HuH-7 (cell line): ENCODE measurements at places on chromosomes 4 and X.
A peak's percentile ranks its signal among the peaks of the same experiment; 100 is the strongest.

GRCh38 chrX:9578083-9578779 is 113.4 kb downstream of the TBL1X start:
- DNase-seq = no peak

GRCh38 chr4:41204400-41204978 is 9.9 kb downstream of the APBB2 start:
- DNase-seq = no peak

- DNase-seq = no peak
Observed at GRCh38 chr4:141132072-141132708, 1.1 kb downstream of the RNF150 start.

DNA sequence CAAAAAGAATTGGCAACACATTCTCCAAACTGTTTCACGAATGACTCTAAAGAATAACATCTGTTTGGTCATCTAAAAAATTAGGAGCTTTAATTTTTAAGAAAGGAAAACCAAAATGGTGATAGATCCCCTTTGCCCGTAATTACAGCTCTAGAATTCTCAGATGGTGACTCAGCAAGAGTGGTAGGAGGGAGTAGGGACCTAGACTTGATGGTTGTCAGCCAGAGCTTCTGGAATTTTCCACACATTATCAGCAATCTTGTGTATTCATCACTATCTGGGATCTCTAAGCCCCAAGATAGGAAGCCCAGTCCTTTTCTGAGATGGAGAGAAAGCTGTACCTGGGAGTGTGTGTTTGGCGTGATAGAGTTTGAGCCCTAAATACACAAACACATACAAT is 103.9 kb upstream of the RAB40AL start:
- DNase-seq = no peak

DNA sequence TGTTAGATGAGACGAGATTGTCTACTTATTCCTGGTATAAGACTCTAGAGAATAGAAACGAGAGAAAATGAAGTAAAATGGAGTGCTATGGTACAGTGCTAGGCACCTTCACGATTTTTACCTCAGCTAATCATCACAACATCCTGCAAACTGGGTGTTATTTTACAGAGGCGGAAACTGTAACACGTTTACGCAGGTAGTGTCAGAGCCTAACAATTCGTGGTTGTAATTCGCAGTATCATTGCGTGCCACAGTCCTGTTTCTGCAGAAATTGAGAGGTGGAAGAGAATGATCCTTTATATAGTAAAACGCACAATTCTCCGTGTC is 383 bp upstream of the TBC1D19 start:
- peak; percentile 58 for DNase-seq

DNA sequence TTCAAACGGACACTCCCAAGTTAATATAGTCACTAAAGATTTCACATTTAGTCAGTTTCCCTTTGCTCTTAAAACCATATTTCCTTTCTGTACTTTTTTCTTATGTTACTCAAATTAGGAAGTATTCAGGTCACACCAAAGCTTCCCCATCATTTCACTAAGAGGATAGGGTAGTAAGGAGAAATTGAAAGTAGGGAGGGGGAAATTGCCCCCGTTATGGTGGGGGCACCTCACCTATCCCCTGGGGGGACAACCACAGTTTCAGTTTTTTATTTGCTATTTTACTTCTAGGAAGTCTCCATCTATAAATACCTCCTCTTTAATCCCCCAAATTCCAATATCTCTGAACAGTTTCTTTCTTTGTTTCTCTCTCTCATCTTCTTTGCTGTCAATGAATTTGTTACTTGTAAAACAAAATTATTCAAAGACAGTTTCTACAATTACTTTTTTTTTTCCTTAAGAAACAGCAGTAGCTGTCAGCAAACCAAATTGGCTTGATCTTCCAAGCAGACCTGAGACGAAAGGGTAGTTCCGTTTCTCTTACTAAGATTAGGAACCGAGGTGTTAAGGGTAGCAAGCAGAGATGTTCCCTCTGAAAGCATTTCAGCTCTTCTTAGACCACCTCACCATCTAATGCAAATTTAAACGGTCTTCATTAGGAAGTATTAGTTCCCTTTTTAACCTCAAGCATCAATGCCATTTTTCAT is 160.2 kb upstream of the KLF3 start:
- DNase-seq = no peak

DNA sequence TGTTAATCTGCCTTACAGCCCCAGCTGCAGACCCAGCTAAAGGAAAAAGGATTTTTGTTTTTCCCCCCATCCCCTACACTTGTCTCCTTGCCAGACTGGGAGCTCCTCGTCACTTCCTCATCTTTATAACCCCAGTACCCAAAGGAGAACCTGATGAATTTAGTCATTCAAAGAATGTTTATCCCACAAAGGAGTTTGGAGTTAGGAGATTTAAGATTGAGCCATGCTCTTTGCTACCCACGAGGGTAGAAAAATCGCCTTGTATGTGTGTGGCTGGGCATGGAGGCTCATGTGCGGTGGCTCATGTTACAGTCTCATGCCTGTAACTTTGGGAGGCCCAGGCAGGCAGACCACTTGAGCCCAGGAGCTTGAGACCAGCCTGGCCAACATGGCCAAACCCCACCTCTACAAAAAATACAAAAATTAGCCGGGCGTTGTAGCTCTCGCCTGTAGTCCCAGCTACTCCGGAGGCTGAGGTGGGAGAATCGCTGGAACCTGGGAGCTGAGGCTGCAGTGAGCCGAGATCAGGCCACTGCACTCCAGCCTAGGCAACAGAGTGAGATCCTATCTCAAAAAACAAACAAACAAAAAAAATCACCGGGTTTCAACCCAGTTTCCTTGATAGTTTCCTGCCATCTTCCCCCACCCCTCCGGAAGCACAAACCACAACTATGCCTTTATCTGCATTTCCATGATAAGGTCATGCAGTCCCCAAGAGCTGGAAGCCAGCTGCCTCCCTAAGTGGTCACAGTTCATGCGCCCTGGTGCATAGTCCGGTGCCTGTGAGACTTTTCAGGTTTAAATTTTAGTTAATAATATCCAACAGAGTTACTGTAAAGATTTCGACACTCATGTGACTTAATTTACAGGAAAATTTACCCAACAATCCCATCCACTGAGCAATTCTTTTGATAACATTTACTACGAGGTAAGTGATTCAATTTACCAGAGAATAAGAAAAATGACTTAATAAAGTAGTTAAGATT is 1.5 kb downstream of the CFAP97 start:
- DNase-seq = peak; percentile 21

DNA sequence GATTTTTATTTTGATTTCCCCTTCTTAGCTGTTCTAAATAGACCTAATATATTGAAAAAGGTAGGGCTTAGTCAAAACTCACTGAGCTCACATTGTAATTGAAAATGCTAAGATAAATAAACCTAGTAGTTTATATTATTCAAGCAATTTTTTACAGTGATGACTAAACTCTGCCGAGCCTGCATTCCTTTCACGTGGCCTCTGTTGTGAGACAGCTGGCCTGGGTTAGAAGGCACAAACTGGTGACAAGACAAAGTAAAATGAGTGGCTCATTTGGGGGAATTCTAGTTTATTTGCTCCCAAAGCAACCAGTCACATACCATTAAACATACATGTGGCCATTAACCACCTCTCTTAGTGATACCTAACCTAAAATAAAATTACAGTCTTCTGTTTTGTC is 169.4 kb upstream of the TEX13C start:
- DNase-seq = no peak

- no peak for DNase-seq
Observed at GRCh38 chr4:38855466-38855865, 1.2 kb downstream of the TLR6 start.

- DNase-seq = no peak
Observed at GRCh38 chr4:113537628-113538027, 223.9 kb downstream of the CAMK2D start.

DNA sequence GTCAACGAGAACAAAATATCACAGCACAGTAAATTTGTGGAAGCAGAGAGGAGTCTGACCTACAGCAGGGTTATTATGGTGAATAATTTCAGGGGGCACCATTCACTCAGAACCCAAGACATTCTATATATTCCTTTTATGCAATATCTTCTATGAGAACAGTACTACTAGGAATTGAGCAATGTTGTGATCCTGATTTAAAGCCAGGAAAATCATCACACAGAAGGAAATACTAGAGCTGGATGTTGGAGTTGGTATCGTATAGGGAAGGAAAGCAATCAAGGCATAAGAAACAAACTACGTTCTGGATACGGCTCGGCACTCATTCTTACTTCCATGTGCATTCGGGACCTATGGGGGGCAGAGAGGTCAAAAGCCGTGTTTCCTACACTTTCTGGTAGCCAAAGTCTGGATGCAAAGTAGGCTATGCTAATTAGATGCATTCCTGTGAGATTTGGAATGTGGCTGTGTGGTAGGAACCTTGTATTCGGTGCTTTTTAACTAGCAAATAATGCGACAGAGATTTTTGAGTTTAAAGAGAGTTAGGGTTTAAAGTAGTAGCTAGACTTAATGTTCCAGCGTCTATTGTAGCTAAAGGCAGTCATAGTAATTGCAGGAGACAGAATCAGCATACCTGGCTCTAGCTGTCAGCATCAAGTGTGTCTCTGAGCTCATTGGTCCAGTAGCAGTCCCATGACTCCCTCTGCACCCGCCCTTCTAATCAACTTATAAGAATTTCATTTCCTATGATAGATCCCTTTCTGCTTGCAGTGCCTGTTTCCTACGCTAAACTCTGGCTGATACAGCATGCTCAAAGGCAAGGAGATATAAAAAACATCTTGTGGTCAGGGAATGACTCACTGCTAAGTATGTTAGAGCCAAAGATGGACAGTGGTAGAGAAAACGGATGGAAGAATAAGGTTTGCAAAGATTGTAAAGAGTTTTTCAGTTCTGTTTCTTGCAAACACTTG is 43.3 kb upstream of the PDGFC start:
- no peak for DNase-seq

DNA sequence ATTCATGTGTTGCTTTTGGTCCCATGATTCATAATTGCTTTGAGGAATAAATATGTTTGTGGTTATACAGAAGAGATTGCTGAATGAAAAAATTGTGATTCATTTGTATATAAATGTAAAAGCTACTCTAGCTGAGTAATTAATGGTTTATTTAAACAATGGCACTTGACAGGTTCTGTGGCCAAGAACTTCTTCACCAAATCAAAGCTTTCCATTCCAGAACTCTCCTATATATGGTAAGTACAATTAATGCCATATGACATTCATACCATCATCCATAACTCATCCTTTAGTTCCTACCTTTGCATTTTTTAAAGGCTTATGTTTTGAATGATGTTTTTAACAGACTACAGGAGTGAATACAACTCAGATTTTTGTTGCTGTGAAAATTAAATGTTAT is 105.8 kb downstream of the REPS2 start:
- no peak for DNase-seq

- DNase-seq = no peak
Observed at GRCh38 chr4:24968278-24968677, 55.4 kb upstream of the CCDC149 start.

GRCh38 chr4:24260133-24260715 is 324.1 kb downstream of the DHX15 start:
- DNase-seq = no peak

DNA sequence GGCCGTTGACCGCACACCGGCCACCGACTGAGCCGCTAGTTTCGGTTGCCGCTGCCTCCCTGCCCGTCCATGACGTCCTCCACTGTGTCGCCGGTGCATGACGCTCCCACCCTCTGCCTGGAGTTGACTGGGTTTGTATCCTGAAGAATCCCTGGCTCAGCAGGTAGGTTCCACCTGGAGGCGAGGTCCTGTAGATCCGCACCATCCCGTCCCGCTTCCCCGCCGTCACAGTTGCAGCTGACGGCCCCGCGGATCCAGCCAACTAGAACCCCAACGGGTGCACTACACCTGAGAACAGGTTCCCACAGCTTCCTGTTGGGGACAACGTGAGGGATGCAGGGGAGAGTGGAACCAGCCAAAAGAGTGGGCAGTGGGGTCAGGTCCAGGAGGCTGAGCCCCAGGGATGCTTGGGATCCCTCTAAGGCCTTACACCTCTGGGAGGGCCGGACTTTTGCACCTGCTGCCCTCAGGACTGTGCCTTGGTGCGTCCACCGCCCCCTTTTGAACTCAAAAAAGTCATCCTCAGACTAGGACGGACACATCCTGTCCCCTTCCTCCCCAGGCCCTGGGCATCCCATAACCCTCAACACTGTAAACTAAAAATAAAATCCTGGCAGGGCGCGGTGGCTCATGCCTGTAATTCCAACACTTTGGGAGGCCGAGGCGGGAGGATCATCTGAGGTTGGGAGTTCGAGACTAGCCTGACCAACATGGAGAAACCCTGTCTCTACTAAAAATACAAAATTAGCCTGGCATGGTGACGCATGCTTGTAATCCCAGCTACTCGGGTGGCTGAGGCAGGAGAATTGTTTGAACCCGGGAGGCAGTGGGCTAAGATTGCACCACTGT is 1.1 kb upstream of the SLBP start:
- peak; percentile 61 for DNase-seq

DNA sequence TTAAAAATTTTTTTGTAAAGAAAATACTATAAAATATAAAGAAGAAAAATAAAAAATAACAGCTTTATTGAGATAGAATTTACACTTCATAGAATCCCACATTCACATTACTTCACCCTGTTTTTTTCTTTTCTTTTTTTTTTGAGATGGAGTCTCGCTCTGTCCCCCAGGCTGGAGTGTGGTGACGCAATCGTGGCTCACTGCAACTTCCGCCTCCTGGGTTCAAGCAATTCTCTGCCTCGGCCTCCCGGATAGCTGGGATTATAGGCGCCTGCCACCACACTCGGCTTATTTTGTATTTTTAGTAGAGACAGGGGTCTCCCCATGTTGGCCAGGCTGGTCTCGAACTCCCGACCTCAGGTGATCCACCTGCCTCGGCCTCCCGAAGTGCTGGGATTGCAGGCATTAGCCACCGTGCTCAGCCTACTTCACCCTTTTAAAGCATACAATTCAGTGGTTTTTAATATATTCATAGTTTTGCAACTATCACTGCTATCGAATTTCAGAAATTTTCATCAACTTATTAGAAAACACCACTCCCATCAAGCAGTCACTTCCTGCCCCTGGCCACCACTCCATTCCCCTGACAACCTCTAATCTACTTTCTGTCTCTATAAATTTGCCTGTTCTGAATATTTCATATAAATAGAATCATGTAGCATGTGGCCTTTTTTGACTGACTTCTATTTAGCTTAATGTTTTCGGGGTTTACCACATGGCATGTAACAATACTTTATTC is 48.7 kb downstream of the TMEM131L start:
- DNase-seq = no peak

DNA sequence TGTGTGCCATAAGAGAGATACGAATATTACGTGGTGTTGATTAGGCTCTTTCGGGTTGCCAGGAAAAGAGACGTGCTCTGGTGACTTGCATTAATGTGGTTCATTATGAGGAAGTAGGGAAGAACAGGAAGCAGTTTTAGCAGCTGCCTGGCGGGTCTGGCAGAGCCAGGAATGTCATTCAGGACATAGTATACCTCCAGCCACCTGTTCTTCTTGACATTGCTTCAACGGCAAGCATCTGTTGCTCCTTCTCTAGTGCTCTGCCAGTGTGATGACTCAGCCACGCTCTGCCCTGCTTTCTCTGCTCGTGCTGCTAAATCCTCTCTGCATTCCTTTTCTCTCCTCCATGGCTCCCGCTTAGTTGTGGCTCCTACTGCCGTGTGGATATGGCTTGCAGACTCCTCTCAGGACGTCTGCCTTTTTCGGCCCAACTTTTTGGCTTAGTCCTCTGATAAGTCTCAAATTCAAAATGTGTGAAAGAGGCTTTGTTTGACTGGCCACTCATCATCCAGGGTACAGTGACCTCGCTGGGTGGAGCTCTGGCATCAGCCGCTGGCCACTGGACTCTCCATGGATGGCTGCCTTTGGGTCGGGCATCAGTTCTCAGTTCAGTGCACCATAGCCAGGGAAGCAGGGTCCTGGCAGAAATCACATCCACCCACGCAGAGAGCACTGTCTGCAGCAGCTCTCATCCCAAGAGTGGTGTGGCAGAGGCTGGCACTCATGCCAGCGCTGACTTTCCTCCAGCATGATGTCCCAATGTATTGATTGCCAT is 89.3 kb upstream of the KLF3 start:
- DNase-seq = no peak
